Neural crest cell (in vitro differentiated cells): ENCODE measurements at places on chromosomes 6 and 20. TPM values are rescaled to one million over a fixed set of nuclear protein-coding genes. Genes with fewer than 3 reads are reported as not detected.

The ANKRD60 gene
- total RNA-seq = not detected in 2 replicates

The SLC13A3 gene
- 6.1 and 6.7 TPM in 2 replicates for total RNA-seq

The CTAGE9 gene
- not detected in 2 replicates for total RNA-seq

The SRMS gene
- not detected in 2 replicates for total RNA-seq

The IRF4 gene
- 0.30 TPM in 1 of 2 replicates, not detected in the other for total RNA-seq

The MMP24 gene
- total RNA-seq = 2.8 and 2.9 TPM in 2 replicates

The AURKA gene
- 60.3 and 65.2 TPM in 2 replicates for total RNA-seq

The HLA-DQB2 gene
- not detected in 2 replicates for total RNA-seq

The CNBD2 gene
- 5.6 and 7.4 TPM in 2 replicates for total RNA-seq

The NAPB gene
- 14.6 and 14.7 TPM in 2 replicates for total RNA-seq
